Prostate gland (tissue), 2 donors: ENCODE measurements at places on chromosomes 2 and 18. TPM values are rescaled to one million over a fixed set of nuclear protein-coding genes. Genes with fewer than 3 reads are reported as not detected.

GRCh38 chr2:109260886-109261700 lies 132.1 kb downstream of the SH3RF3 start:
- no peak for DNase-seq

Gene FZD7
- total RNA-seq, result 26.1 TPM

Gene PLB1
- 7.4 TPM for total RNA-seq

Gene SNTG2
- total RNA-seq, result 2.0 TPM

Gene GCG
- 1.6 TPM for total RNA-seq

- no peak for DNase-seq
Observed at GRCh38 chr2:102048465-102048864, 56.7 kb downstream of the IL1R2 start.

GRCh38 chr2:179579800-179580199 lies 281.6 kb downstream of the ZNF385B start:
- no peak for DNase-seq

DNA sequence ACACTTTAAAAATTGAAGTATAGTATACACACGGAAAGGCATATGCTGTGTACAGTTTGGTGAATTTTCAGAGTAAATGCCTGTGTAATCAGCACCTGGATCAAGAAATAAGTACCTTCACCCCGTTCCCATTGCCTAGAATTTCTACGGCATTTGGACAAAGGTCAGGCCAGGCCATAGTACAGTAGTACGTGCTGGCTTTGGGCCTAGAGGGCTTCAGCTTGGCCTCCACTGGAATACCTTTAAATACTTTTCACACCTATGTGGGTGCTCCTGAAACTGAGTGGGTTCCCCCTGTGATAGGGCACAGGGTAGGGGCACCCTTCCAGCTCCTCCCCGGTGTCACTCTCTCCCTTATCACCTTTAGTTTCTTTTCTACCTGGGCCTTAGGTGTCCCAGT lies 26.5 kb downstream of the TET3 start:
- no peak for DNase-seq

DNA sequence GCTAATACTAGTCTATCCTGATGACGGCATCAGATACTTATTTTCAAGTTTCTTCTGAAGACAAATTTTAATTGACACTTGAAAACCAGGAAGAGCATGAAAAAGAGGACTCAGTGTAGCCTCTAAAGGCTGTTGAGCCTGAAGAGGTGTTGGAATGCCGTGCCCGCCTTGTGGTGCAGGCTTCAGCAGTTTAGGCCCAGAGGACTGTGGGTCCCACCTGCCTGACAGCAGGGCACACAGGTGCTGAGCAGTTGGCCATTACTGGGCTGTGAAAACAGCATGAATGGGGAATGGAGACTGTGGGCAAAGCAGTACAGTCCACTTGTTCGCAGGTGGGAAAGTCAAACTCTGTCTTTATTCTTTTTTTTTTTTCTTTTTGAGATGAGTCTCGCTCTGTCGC lies 49.8 kb upstream of the THOC1 start:
- DNase-seq, result no peak

Gene POTEI
- total RNA-seq, result 3.9 TPM

DNA sequence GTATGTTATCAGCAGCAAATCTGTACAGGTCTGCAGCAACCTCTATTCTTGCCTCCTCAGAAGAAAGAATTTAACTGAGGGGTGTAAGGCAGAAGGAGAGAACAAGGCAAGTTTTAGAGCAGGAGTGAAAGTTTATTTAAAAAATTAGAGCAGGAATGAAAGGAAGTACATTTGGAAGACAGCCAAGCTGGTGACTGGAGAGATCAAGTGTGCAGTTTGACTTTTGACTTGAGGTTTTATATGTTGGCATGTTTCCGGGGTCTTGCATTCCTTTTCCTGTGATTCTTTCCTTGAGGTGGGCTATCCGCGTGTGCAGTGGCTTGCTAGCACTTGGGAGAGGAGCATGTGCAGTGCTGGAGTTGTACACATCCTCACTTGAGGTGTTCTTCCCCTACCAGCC lies 16.5 kb upstream of the CERS6 start:
- DNase-seq, result no peak

Gene SERPINB10
- total RNA-seq, result not detected

GRCh38 chr2:219081701-219082331 lies 21.1 kb upstream of the IHH start:
- no peak for DNase-seq

- no peak for DNase-seq
Observed at GRCh38 chr2:36536776-36537175, 61.2 kb downstream of the FEZ2 start.

Gene NOSTRIN
- total RNA-seq, result 56.1 TPM

GRCh38 chr2:189128970-189129369 lies 50.6 kb downstream of the COL5A2 start:
- DNase-seq, result no peak

- no peak for DNase-seq
Observed at GRCh38 chr2:236863729-236864126, 222.0 kb upstream of the COPS8 start.

Gene SP100
- 69.0 TPM for total RNA-seq

Gene CD8B2
- total RNA-seq, result 0.55 TPM

DNA sequence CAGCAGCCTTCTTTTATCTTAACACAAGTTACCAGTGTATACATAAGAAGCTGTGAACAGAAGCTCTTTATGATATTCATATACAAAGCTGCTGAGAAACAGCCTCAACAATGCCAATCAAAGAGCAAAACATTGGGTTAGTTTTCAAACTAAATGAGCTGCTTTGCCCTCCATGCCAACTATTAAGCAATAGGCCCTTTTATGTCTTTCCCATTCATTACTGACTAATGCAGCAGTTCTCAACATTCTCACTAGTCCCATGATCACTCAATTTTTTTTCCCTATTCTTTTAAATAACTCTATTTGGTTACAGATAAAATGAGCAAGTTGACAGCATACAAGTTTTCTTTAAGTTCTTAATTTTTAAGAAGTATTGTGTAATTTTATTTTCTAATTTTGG lies 57.9 kb upstream of the FRZB start:
- DNase-seq, result no peak

GRCh38 chr2:218236829-218237228 lies 19.8 kb downstream of the ARPC2 start:
- no peak for DNase-seq

Gene SERPINB2
- total RNA-seq, result 0.18 TPM

- DNase-seq, result no peak
Observed at GRCh38 chr2:138035608-138036217, 71.4 kb downstream of the HNMT start.

Gene SERPINB5
- 17.3 TPM for total RNA-seq

GRCh38 chr2:121529439-121530211 lies 1.1 kb upstream of the RNU4ATAC start:
- DNase-seq, result peak; percentile 39

DNA sequence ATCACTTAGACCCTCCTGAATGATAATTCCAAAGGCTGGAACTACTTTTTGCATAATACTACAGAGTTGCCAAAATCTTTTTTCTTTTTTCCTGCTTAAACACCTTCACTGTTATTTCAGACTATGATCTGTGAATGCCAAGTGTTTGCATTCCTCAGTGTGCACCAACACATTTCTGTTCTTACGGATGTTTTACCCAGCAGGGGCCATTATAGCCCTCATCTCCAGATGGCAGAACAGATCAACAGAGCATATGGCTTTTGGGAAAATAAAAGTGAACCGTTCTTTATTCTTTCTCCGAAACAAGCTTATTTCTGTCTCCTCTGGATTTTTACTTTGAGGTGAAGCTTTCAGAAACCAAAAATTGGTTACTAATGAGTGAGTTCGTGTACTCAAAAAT lies 1226.6 kb upstream of the FAM98A start:
- DNase-seq, result no peak

DNA sequence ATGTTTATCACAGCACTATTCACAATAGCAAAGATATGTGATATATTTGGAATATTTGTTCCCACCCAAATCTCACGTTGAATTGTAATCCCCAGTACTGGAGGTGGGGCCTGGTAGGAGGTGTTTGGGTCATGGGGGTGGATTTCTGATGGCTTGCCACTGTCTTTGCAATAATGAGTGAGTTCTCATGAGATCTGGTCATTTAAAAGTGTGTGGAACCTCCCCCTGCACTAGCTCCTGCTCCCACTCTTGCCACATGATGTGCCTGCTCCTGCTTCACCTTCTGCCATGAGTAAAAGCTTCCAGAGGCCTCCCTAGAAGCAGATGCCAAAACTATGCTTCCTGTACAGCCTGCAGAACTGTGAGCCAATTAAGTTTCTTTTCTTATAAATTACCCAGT lies 72.2 kb upstream of the DYNC1I2 start:
- no peak for DNase-seq

- DNase-seq, result no peak
Observed at GRCh38 chr2:160308915-160309314, 108.8 kb upstream of the ITGB6 start.

Gene EGR4
- total RNA-seq, result not detected

DNA sequence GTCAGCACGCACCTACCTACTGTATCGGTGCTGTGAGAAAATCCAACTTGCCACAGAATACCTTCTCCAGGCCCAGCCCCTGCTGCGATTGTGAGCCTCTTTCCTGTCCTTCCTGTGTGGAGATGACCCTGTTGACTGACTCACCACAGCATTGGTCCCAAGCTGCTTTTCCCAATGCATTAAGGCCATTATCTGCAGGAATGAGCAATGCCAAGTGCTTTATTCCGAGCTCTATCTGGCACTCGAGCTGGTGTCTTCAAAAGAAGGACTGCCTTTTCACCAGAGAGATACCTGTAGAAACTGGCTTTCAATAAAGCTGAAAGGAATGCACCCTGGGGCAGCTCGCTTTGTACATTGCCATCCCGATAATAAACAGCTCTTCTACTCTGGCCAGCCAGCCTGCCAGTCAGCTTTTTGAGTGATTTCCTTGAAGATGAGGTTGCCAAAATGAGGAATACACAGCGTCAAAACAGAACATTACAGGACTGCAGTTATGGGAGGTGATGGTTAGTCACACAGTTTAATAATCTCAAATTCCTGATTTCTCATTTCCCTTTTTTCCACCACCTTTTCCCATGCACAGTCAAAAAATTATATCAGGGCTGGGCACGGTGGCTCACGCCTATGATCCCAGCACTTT lies 8.3 kb upstream of the RNF103 start:
- peak; percentile 75 for DNase-seq

DNA sequence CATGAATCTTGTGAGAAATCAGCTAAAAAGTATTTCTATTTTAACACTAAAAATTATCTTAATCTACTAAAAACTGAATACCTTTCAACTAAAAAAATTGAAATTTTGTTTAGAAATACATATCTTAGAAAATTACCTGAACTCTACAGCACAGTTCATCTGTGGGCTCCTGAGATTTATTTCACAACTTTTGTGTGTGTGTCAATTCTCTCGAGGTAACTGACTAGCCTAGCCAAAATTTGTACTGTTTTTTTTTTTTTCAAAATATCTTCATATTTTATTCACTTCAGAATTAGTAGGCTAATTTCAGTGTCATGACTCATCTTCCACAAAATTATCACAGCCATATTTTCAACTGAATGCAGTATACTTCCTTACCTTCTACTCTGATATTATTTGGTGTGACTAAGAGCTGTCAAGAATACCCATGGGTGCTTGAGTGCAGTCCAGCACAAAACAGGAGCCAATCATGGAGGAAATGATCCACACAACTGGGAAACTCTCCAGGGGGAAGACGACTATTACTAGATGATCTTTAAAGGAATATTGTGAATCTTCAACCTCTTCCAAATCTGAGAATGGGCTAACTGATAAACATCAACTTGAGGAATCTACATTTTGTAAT lies 174.6 kb downstream of the ZNF385B start:
- no peak for DNase-seq
